ENCODE measurements at places on chromosomes 6 and 20.

DNA sequence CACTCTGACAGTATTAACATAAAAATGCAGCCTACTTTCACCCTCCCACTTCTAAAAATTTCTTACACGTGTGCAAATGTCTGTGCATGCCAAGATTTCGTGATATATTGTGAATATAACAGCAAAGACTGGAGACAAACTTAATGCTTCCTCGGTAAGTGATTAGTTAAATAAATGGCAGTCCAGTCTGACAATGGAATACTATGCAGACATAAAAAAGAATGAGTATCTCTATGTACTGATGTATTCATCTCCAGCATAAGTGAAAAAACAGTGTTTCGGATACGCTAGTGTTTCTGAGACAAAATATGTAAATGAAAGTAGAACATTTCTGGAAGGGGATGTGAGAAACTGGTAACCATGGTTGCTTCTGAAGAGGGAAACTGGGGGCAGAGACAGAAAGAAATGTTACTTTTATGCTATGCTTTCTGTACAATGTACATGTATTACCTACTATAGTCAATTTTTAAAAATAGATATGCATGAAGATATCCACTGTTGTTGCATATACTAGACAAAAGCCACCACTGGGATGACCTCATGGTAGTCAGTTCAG, 7.0 kb downstream of the SLC22A23 start:
- DNase-seq = no peak

DNA sequence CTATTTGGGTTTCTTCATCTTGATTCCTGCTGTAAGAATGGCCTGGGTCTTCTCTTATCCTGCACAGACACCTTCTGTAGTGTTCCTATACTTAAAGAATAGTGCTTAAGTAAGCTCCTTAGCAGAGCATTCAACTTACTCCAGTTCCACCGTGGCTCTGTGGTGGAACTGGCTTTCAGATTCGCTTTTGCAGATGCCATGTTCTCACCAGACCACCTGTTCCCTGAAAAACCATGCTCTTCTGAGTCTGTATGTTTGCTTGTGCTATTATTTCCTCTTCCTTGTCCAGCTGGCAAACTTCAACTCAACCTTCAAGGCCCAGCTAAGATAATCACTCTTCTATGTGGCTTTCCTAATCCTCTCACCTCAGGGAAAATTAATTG, 4.9 kb downstream of the ELMO2 start:
- no peak for DNase-seq

- no peak for DNase-seq
Measured at GRCh38 chr6:150541576-150541975, 58.1 kb upstream of the PLEKHG1 start.

GRCh38 chr20:53894707-53895384, 175.5 kb downstream of the BCAS1 start:
- no peak for DNase-seq

- no peak for DNase-seq
Measured at GRCh38 chr6:113476937-113477839, 380.0 kb upstream of the MARCKS start.

DNA sequence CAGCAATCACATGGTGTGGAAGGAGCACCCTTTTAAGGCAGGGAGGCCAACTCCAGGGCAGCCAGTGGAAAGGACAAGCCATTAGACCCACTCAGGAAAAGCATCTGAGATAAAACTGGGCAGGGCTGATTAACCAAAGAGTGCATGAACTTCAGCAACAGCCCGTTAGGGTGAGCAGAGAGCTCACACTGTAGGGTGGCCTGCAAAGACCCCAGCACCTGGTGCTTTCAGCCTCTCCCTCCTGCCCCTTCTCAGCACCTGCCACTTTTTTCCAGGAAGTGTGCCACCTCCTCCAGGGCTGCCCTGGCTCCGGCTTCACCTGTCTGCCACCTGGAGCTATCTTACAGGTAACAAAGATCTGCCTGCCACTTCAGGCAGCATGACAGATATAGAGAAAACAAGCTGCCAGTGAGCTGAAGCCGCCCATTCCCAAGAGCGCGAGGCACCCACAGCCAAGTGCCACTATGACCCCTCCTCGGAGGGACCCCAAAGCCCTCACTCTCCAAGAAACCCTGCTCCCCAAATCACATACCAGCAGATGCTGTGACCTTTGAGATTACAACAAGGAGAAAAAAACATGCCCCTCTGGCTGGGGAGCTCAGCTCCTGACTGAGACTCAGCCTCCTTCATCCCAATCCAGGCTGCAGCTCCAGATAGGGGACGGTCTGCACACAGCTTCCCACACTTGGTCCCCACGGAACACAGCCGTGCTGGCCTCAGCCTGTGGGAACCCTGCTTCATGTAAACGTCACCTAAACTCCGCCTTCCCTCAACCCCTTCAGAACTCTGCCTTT, 71.2 kb downstream of the ABHD12 start:
- no peak for DNase-seq

DNA sequence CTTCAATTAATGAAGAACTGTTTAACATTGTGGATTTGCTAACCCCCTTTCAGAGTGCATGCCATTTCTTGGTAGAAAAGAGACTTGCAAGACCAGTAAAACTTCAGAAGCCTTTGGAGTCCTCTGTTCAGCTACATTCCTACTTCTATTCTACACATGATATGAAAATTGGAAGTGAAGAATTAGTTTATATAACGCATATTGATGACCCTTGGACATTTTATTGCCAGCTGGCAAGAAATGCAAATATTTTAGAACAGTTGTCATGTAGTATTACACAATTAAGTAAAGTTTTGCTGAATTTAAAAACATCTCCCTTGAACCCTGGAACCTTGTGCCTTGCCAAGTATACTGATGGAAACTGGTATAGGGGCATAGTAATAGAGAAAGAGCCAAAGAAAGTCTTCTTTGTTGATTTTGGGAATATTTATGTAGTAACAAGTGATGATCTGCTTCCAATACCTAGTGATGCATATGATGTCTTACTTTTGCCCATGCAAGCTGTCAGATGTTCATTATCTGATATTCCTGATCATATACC, 3.3 kb downstream of the TDRD6 start:
- no peak for DNase-seq

DNA sequence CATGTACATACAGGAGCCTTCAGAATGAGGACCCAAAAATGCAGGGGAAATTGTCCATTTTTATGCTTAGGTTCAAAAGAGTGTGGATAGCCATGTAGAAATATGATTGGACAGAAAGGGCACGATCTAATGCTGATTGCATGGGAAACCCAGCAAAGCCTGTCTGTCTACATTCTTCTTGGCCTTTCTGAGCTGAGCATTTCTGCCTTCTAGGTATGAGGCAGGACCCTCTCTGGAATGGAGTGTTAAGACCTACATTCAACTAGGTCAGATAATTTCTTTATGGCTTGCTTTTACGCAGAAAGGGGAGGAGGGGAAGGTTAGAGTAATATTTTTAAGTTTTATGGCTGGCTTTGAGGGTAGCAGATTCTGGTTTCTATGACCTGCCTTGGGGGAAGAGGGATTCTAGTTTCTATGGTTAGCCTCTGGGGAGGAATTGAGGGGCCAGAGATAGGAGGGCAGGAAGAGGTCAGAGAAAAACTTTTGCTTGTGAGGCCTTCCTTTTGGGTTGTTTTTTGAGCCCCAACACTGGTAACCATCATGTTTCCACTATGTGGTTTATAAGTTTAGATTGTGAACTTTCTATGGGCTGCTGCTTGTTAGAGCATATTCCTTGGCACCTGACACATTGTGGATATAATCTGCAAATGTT, 63.5 kb downstream of the LYRM2 start:
- no peak for DNase-seq
